ENCODE measurements at places on chromosomes 3 and 15.

- DNase-seq: no peak
Observed at GRCh38 chr3:64150623-64151207, 74.6 kb downstream of the PRICKLE2 start.

- DNase-seq: no peak
Observed at GRCh38 chr15:65231306-65231705, 20.0 kb upstream of the CILP start.

DNA sequence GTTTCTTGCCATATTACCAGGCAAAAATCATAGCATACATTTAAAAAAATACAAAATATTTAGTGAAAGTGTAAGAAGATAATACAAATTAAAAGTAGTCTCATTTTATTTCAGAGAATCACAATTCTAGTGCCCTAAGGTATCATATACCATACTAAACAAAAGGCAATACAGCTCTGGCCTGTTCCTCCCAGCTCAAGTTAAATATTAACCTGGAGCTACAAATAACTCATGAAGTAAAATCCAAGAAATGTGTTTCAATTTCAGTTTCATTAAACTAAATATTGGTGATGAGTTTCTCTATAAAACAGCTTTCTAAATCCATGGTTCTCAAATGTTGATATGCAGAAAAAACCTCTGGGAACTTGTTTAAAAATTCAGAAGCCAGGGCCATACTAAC is 67.7 kb downstream of the INO80 start:
- no peak for DNase-seq

- DNase-seq: peak; percentile 86
Observed at GRCh38 chr3:50616003-50616769, 765 bp upstream of the MAPKAPK3 start.

DNA sequence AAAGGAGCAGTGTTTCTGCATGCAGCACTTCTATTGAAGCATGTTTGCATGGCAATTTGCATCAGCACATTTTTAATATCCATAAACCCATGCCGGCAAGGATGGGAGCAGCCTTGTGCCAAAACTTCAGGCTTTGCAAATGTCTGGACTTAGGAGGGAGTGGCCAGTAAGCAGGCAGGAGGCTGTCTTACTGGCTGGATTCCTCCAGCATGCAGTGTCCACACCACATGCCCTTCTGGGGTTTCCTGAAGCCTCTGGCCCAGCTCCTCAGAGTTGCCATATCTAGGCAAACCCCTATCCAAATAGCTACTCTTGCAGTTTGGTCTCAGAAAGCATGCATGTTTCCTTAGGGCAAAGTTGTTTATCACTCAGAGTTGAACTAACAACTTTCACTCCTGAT is 139.1 kb upstream of the MRPS22 start:
- no peak for DNase-seq

- no peak for DNase-seq
Observed at GRCh38 chr3:126827121-126827520, 123.1 kb downstream of the CHCHD6 start.

DNA sequence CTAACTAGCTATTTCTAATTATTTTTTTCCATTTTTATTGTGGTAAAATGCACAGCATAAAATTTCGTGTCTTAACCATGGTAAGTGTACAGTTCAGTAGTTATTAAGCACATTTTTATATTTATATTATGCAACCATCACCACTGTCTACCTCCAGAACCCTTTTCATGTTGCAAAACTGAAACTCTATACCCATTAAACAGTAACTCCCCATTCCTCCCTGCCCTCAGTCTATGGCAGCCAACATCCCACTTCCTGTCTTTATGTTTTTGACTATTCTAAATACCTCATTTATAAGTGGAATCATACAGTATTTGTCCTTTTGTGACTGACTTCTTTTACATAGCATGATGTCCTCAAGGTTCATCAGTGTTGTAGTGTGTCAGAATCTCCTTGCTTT is 25.5 kb downstream of the SLC35A5 start:
- no peak for DNase-seq

DNA sequence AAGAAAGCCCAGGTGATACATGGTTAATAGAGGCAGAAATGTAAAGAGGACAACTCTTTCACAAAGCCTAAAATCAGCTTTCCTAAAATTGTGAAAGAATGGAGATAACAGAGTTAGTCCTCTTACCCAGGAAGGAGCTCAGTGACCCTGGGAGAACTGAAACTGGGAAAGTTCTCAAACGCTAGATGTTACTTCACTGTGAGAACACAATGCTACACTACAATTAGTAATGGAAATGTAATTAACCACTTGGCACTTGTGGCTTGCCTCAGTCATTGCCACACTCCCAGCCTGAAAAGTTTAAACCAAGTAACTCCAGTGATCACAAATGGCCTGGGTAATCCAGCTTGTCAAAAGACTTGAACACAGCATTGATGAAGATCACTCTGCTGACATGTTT is 102.7 kb upstream of the FGF7 start:
- no peak for DNase-seq

GRCh38 chr3:96986241-96986640 is 171.8 kb downstream of the EPHA6 start:
- no peak for DNase-seq

DNA sequence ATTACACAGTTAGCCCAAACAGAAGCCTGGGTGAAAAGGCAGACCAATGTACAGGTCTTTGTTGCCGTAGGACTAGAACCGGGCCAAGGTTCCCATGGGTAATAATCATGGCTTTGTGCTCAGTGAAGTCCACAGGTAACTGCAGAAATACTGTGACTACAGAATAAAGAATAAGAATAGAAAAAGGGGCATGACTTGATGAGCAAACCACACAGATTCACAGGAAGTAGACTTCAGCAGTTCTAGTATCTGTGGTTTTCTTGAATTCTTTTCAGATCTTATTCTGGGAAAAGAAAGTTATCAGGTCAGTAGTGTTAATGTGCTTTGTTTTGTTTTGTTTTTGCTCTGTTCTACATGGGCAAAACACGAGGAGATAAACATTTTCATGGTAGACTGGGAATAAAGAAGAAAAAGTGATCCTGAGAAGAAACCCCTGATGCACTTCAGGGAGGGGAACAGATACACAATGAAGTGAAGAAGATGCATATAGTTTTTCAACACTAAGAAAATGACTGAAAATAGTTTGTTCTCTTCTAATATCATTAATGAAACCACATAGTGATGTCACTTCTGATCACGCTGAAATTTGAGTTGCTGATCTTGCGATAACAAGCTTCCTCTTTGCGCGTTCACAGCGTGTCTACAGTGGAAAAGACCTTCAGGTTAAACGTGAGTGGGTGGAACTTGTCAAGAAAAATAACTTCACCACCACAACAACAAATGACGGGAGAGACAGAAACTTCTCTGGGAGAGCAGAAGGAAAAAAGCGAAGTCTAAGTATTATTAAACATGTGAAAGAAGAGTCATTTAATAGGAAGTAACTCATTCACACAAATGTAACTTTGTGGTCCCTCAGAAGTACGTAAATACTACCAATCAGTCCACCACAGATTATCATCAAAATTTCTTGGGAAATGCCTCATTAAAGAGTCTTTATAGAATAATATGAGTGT is 315.8 kb upstream of the SATB1 start:
- peak; percentile 84 for DNase-seq

- no peak for DNase-seq
Observed at GRCh38 chr15:52144656-52145178, 32.1 kb upstream of the BCL2L10 start.

GRCh38 chr15:81407718-81408117 is 33.7 kb upstream of the TMC3 start:
- DNase-seq: no peak

GRCh38 chr15:101318147-101318819 is 23.2 kb upstream of the SNRPA1 start:
- DNase-seq: no peak

DNA sequence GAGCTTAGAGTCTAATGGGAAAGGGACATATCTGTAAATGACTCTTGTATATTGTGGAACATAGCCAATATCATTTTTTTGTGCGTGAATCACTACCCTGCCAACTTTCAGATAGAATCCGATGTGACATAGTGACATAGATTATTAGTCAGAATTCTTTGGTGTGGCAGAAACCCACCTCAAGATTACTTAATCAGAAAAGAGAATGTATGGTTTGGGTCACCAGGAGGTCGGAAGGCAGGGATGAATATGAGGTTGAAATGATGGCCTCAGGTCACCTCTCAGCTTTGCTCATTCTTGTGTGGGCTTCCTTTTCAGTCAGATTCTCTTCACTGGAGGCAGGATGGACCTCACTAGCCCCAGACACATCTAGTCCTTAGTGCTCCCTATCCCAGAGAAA is 41.4 kb downstream of the SNAPC5 start:
- DNase-seq: no peak

- DNase-seq: no peak
Observed at GRCh38 chr3:126734106-126734723, 30.2 kb downstream of the CHCHD6 start.

- DNase-seq: no peak
Observed at GRCh38 chr15:48617619-48618018, 27.9 kb downstream of the FBN1 start.

GRCh38 chr3:172853005-172853404 is 102.5 kb downstream of the ECT2 start:
- no peak for DNase-seq

- DNase-seq: no peak
Observed at GRCh38 chr3:13004376-13004775, 68.9 kb downstream of the IQSEC1 start.

DNA sequence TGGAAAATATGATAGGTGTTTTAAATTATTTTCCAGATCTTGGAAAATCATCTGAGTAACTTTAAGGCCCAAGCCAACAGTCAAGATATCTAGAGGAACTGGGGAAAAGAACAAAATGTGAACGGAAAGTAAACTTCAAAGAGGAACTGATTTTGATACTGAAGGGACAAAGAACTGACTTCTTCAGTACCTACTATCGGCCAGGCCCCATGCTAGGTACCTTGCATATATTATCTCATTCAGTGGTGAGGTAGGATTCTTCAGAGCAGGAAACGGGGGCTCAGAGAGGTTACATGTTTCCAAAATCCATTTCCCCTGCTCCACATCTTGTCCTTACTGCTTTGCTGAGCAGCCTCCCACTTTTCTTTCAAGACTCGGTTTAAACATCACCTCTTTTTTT is 9.8 kb upstream of the ZNF710 start:
- no peak for DNase-seq

DNA sequence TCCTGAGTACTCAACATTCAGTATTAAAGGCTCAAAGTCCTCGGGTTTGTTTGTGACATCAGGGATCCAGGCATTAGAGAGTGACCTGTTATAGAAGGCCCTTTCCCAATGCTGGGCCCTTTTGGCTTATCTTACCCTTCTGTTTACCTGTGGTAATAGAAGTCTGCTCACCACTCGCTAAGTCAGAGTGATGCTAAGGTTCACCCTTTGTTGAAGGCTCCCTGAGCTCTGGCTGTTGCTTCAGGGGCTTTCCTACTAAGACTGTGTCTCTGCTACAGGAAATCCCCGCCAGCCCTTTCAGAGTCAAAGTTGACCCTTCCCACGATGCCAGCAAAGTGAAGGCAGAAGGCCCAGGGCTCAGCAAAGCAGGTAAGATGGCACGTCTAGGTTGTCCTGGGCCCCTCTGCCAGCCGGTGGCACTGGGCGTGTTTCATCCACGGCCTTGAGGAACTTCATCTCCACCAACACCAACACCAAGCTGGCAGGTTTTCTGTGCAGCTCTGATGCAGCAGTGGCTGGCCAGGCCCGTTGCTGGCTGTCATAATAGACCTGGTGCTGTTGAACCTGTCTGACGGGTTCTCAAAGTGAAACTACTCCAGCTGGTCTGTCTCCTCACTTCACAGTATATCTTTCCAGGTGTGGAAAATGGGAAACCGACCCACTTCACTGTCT is 99.1 kb downstream of the DNASE1L3 start:
- peak; percentile 25 for DNase-seq

All from CD4-positive, alpha-beta T cell treated with Interleukin-12 subunit alpha and Interleukin-12 subunit beta, for 1 hour (primary cell).